ENCODE measurements at places on chromosomes 1 and 21.

DNA sequence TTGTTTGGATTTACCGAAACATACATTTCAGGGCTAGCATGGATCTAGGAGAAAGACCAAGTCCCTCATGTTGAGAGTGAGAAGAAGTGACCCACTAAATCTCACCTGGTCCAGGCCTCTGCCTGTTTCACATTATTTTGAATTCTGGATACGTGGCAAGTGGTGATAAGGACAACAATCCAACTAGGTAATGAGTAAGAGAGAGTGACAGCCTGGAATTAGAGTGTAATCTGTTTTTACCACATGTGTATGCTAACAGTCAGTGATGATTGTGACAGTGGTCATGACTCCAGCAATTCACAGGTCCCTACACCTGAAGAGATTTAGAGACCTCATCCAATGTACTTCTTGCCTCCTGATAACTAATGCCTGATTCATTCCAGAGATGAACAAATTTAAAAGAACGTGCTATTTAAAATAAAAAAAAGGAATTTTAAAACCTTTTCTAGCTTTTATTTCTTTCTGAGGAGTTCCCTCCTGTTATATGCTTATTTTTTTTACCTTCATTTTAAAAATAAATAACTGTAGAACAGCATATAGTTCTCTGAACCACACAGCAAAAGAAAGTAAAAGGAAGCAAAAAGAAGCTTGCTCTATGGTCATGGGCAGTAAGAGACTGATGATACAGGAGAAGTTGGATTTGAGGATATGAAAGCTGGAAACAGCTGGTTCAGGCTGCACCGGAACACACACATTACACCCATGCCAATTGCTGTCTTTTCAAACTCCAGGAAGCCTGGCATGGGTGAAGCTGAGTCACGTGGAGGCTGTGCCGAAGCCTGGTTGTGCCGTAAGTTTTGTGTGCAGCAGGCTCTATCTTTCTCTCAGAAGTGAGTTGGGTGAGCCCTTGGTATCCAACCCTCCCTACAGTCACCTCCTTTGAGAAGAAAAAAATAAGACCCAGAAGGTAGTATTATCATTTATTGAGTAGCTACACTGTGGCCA, 14.7 kb downstream of the C1orf116 start:
- no peak overlapping the region for H3K4me3 ChIP-seq
- H3K27me3 ChIP-seq, result peaks cover 8% of the 10 kb centered on the region
- no peaks in the 10 kb centered on the region for H3K4me1 ChIP-seq
- H3K27ac ChIP-seq, result no peak overlapping the region
- no peak for DNase-seq

DNA sequence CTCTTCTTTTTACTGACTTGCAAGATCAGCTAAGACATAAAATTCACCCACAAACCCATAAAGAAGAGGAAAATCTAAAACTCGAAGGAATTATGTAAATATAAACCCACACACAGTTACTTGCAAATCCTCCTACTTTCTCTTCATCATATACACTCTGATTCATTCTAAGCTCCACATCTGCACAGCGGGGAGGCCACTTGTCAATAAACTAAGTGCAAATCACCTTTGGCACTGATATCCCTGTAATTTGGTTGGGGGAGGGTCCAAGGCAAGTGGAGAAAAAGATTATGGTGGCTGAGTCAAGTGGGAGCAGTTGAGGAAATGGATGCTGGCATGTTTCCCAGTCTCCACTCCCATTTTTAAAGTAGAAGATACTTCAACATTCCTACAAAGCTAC, 596.5 kb downstream of the MATN1 start:
- no peak for DNase-seq
- no peaks in the 10 kb centered on the region for H3K36me3 ChIP-seq
- no peak overlapping the region for H3K4me3 ChIP-seq
- peaks cover 4% of the 10 kb centered on the region for H3K27me3 ChIP-seq
- no peaks in the 10 kb centered on the region for H3K4me1 ChIP-seq

DNA sequence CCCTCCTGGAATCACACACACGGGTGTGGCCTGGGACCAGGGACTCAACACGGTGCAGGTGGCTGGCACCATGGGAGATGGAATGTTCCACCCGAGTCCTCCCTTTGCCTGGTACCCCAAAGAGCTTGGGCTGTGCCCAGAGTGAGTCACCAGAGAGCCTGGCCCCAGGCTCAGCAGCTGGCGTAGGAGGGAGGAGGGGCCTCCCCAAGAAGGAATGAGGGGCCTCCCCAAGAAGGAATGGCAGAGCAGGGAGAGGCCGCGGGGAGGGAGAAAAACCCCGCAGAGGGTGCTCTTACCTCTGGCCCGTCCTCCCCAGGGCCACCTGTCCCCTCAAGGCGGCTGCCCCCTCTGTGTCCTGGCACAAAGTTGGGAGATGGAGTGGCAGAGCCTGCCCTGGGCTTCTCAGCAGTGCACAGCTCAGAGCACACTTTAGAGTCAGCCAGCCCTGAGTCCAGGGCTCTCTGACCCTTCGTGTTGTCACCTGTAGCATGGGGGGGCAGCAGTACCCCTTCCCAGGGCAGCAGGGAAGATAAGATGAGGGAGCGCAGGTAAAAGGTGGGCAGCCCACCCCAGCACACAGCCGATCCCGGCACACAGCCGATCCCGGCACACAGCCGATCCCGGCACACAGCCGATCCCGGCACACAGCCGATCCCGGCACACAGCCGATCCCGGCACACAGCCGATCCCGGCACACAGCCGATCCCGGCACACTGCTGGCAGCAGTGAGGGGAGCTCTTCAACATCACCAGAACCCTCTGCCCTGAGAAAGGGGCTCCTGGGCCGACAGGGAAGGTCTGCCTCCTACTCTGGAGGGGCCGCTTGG, 20.2 kb upstream of the KCNAB2 start:
- H3K4me3 ChIP-seq, result peak overlapping the region; percentile 65
- peaks cover 54% of the 10 kb centered on the region for H3K4me1 ChIP-seq
- H3K27ac ChIP-seq, result peak overlapping the region; percentile 96
- peaks cover 14% of the 10 kb centered on the region for H3K36me3 ChIP-seq

DNA sequence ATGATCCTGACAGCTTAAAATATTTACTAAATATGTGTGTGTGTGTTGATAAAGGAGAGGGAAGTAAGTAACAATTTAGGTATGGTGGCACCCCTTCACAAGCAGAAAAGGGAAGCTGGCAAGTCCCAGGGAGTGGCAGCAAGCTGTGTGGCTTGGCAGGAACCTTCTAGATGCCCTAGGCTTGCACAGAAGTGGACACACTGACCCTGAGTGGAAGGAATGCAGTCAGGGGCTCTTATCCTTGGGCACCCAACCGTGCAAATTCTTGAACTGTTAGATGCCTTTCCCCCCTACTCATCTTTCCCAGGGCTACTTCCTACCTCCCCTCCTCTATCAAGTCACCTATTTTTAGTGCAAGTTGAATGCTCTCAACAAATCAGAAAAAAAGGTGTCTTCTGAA, 18.9 kb downstream of the ACP6 start:
- no peaks in the 10 kb centered on the region for H3K4me1 ChIP-seq
- H3K36me3 ChIP-seq, result peaks cover 11% of the 10 kb centered on the region
- DNase-seq, result no peak
- no peak overlapping the region for H3K4me3 ChIP-seq
- H3K27me3 ChIP-seq, result no peaks in the 10 kb centered on the region

DNA sequence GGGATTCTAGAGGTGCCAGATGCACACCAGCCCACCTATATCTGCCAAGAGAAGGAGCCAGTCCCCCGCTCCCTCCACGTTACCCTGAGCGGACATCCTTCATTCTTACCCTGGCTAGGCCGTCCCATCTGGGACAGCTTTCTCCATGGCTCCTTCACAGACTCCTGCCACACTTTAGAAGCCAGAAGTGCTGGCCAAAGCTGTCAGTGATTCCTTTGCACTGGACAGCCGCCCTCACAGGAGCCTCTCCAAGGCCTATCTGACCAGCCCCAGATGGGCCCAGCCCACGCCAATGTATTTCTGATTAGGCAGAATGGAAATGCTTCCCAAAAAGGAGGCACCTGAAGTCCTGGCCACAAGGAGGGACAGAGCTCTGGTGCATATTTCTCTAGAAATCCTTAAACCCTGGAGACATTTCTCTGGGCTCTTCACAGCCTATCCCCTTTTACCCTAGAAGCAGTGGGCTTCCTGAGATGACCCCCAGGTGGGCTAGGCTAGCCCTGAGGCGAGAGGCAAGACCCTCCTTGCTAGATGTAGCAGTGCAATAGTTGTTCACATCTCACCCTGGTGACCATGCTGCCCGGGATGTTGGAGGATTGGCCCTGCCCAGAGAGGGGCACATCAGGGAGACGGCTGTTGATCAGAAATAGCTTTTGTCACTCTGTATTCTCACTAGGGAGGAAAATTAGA, 44.1 kb downstream of the RASSF5 start:
- H3K4me1 ChIP-seq, result peaks cover 26% of the 10 kb centered on the region
- no peak overlapping the region for H3K4me3 ChIP-seq
- no peak for DNase-seq
- H3K36me3 ChIP-seq, result no peaks in the 10 kb centered on the region
- H3K27me3 ChIP-seq, result no peaks in the 10 kb centered on the region

Data from B cell (primary cell).